ENCODE measurements at places on chromosomes 1 and 21. TPM values are rescaled to one million over a fixed set of nuclear protein-coding genes. Genes with fewer than 3 reads are reported as not detected.

GRCh38 chr21:44710756-44711326, 531 bp downstream of the TSPEAR start:
- DNase-seq: peak; percentile 84

DNA sequence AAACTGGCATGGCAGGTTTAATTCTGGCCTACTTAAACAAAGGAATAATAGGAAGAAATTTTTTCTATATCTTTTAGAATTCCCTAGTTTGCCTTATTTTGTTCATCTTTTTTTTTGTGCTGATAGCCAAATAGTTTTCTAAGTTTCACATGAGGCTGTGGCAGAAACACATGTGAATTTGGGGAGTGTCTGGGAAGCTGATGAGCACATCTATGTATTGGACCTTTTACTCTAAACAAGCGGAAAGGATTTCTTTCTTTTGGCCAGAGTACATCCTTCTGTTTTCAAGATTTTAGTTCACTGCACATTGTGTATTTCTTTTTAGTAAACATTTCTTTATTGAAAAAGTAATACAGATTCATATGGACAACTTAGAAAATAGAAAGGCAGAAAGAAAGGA, 5.6 kb downstream of the EEIG2 start:
- no peak for DNase-seq

- no peak for DNase-seq
These were observed 179.1 kb downstream of the FOXD2 start for GRCh38 chr1:47616906-47617305.

GRCh38 chr1:8349473-8349865, 31.6 kb downstream of the SLC45A1 start:
- no peak for DNase-seq

Gene TLR5
- polyA plus RNA-seq: 1.3 TPM
